ENCODE measurements at places on chromosomes 3 and 15.

DNA sequence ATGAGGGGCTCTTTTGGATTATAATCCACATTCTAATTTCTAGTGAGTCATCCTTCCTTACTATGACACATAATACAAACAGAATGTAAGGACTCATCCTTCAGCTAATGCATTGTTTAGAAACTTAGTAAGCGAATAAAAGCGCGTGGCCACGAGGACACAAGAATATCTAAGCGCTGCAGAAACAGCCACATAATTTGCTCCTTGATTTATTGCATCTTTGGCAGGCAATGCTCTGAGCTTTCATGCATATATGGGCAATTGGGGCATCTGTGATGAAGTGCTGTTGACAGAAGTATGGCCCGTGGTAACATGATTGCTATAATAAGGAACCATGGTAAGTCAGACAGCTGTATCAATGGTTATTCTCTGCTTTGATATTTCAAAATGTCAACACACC, 191.3 kb upstream of the ZNF385D start:
- DNase-seq: no peak

GRCh38 chr15:101381671-101382212, 86.7 kb upstream of the SNRPA1 start:
- DNase-seq: no peak

DNA sequence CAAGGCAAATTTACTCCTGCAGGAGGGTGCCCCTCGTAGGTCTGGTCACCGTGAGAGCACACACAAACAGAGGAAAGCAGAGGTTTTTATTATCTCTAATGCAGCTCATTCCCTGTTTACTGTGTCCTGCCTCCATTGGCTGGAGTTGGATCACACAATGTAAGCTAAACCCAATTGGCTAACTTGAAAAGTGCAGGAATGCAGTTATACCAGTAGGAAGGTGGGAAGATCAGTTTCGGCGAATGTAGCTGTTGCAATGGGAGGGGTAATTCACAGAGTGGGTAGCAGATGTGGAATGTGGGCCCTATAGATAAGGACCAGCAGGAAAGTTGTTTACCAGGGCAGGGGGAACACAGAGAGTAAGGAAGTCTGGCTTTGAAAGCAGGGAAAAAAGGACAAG, 42.5 kb upstream of the NPAP1 start:
- no peak for DNase-seq

GRCh38 chr3:38353151-38353550, 6.6 kb downstream of the XYLB start:
- no peak for DNase-seq

GRCh38 chr3:52256159-52256558, 10.6 kb downstream of the PPM1M start:
- DNase-seq: no peak

GRCh38 chr15:98673133-98673532, 24.8 kb downstream of the IGF1R start:
- DNase-seq: no peak

DNA sequence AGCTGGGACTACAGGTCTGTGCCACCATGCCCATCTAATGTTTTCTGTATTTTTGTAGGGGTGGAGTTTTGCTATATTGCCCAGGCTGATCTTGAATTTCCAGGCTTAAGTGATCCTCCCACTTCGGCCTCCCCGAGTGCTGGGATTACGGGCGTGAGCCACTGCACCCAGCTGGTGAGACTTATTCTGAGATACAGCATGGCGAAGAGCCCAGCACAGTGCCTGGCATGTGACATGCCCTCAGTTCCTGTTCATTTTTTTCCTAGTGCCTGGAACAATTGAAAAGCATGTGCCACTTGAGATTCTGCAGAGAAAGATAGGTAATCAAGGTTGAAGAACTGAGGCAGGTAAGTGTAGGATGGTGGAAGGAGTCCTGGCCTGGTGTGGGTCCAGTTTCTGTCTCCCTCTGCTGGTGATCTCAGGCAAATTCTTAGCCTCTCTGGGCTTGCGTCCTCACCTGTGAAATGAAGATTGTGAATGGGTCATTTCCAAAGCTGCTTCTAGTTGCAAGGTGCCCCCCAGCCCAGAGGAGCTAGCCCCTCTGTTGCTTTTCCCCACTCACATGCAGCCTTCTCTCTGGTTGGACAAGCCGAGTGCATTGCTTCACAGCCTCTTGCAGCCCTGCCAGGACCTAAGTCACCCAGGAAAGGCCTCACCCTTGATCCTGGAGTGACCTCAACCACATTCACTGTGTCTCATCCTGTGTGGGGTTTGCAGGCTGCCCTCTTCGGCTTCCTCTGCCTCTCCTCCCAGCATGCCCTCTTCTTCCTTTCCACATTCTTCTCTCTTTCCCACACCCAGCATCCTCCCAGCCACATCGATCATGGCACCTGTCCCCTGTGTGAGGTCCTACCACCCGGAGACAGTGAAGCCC, 4.3 kb upstream of the RHCG start:
- DNase-seq: no peak

- DNase-seq: no peak
These were observed 4.9 kb upstream of the P3H2 start for GRCh38 chr3:190125436-190126068.

DNA sequence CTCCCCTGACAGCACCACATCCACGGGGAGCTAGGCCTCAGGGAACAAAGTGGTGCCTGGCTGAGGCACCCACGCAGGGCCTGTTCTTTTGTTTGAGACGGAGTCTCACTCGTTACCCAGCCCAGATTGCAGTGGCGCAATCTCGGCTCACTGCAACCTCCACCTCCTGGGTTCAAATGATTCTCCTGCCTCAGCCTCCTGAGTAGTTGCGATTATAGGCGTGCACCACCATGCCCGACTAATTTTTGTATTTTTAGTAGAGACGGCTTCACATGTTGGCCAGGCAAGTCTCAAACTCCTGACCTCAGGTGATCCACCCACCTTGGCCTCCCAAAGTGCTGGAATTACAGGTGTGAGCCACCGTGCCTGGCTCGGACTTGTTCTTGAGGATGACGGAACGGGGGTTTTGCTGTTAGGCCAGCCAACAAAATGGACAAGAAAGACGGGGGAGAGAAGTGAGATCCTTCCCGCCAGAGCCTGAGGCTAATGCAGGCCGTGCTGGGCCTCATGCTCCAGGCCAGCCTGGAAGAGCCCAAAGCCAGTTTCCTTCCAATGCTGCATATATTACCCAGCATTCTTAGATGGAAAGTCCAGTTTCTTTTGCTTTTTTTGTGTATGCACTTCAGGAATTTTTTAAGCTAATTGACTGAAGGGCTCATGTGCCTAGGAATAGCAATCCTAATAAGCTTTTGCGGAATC, 28.1 kb upstream of the FURIN start:
- no peak for DNase-seq

GRCh38 chr3:187989575-187990153, 164.3 kb upstream of the LPP start:
- DNase-seq: no peak

- DNase-seq: no peak
These were observed 48.1 kb downstream of the EDEM1 start for GRCh38 chr3:5235655-5236054.

- DNase-seq: no peak
These were observed 3.9 kb upstream of the VILL start for GRCh38 chr3:37986479-37987314.

DNA sequence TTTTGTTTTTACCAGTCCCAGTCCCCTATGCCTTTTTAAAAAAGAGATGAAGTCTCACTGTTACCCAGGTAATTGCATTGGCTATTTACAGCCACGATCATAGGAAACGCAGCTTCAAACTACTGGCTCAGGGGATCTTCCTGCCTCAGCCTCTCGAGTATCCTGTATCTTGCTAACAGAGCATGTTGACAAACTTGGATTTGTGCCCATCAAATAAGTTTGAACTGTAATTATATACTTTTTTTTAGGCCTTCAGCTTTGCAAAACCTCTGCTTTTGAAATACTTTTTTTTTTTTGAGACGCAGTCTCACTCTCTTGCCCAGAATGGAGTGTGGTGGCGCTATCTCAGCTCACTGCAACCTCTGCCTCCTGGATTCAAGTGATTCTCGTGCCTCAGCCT, 3.0 kb upstream of the EDEM1 start:
- DNase-seq: no peak

GRCh38 chr3:13365390-13366379, 54.4 kb downstream of the NUP210 start:
- DNase-seq: no peak

GRCh38 chr3:55169608-55170072, 241.8 kb upstream of the LRTM1 start:
- DNase-seq: no peak

- no peak for DNase-seq
These were observed 293.3 kb downstream of the MEX3B start for GRCh38 chr15:81752546-81752942.

DNA sequence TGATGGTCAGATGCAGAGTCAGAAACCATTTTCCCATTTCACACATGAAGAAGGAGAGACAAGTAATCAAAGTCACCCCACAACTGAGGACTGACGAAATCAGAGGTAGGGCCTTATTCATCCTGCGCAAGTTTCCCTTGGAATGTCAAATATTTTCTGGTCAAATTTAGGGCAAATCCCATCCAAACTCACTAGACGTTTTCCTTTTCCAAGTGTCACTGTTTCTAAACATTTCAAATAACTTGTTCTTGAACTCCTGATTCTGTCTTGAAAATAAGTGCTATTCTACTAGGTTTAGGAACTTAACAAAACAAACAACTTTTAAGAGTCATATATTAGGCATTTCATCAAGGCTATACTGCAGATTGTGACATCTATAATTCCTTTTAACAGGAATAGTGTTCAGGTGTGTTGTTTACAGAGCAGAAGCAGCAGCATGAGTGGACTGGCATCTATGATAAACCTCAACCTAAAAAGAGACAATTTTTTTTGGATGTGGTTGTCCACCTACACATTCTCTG, 40.7 kb downstream of the SUMF1 start:
- DNase-seq: no peak

DNA sequence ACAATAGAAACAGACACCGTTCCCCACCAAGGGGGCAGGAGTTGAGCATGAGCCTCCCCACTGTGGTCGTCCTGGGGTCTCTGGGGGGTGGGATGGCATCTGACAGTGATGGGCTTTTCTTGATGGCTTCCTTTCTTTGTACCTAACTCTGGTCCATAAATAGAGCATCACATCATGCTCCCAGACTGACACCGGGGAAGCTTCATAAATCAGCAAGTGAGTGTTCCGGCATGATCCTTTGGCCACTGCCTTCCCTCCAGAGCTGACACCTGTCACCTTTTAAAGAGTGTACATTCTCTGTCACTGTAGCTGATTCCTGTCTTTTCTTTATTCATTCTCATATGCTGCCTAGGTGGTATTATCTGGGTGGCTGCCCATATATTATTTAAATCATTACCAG, 129.9 kb downstream of the ROBO2 start:
- DNase-seq: no peak

GRCh38 chr3:165725296-165725695, 111.9 kb downstream of the BCHE start:
- DNase-seq: no peak
